Mesendoderm (in vitro differentiated cells): ENCODE measurements at places on chromosomes 4 and X.

DNA sequence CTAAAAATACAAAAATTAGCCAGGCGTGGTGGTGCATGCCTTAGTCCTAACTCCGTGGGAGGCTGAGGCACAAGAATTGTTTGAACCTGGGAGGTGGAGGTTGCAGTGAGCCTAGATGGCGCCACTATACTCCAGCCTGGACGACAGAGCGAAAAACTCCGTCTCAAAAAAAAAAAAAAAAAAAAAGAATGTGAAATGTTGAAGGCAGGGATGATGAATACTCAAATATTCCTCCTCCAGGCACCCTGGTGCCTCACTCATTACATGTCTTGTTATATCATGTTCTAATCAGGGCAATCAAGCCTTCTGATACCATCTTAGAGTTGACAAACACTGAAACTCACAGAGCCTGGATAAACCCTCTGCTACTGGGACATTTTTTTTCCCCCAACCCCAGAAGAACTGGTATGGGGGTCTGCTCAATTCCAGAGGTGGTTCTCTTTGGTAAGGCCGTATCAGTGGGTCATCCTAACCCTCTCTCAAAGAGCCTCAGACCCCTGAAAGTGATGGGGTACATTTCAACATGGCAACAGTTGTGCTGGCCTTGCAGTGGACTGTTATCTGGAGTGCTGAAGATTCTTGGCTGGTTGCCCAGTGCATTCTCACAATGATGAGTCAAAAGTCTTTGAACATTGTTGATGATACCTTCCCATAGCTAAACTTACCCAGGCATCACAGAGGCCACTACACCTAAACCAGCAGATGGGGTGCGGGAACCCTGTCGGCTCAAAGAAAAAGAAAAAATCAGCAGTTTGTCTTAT lies 2.4 kb upstream of the SH3KBP1 start:
- no peak overlapping the region for H3K27ac ChIP-seq
- H3K4me1 ChIP-seq: no peaks in the 10 kb centered on the region
- H3K27me3 ChIP-seq: no peaks in the 10 kb centered on the region
- no peak for DNase-seq
- no peaks in the 10 kb centered on the region for H3K36me3 ChIP-seq
- no peak overlapping the region for H3K4me3 ChIP-seq

DNA sequence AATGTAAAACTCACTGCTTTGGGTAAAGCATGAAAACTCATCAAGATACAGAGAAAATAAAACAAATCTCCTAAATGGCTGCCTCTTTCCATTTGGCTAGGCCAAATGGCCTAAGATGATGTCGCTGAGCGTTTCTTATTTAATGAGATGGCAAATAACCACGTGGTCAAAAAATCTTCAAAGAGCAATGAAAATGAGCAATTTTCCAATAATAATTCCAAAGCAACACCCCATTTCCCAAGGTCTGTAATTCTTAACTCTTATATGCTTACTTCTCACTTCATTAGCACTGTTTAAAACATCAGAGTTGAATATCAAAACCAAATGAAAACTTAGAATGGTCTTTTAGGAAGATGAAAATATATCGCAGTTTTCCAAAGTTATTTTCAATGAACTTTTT lies 222.3 kb upstream of the MID1 start:
- no peak overlapping the region for H3K4me3 ChIP-seq
- H3K27me3 ChIP-seq: no peaks in the 10 kb centered on the region
- H3K36me3 ChIP-seq: no peaks in the 10 kb centered on the region
- no peaks in the 10 kb centered on the region for H3K4me1 ChIP-seq

DNA sequence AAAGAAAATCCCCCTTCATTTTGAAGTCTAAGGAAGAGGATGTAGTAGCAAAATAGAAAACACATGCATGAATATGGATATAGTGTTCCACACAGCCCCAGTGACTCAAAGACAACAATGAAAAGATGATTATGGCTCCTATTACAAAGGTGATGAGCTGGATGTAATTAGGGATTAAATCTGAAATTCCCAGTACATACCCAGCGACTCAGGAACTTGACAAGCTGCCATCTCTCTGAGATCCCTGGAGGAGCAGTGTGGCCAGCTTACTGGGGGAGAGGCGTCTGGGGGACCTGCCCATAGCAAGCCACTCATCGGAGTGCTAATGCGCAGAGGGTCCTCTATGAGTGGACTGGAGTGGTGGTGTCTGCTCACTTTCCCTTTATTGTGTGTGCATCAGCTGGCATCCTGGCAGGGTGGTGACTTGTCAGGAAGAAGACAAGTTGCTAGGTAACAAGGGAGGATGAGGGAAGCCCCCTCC lies 42.7 kb upstream of the MGST2 start:
- no peak overlapping the region for H3K4me3 ChIP-seq
- no peaks in the 10 kb centered on the region for H3K27me3 ChIP-seq
- DNase-seq: no peak
- H3K27ac ChIP-seq: no peak overlapping the region
- H3K4me1 ChIP-seq: peaks cover 3% of the 10 kb centered on the region
- H3K36me3 ChIP-seq: no peaks in the 10 kb centered on the region

- no peaks in the 10 kb centered on the region for H3K27me3 ChIP-seq
- peak overlapping the region; percentile 61 for H3K4me3 ChIP-seq
- no peak overlapping the region for H3K27ac ChIP-seq
- H3K36me3 ChIP-seq: no peaks in the 10 kb centered on the region
Observed at GRCh38 chr4:98929341-98930267, 671 bp upstream of the EIF4E start.

DNA sequence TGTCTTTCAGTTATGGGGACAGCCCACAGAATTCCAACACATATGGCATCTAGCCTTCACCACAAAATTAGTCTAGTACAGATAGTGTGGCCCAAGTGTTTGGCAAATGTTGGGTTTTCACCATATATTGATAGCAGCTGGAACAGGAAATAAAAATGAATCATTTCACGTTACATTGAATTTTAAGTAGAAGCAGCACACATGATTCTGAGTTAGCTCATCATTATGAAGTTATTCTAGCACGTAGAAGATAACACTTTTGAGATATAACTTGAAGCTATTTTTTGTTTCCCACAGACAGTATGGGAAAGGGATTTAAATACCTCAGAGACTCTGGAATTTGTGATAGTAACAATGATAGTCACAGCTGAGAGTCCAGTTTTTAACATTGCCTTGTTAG lies 118.7 kb downstream of the FAT4 start:
- no peaks in the 10 kb centered on the region for H3K4me1 ChIP-seq
- H3K27me3 ChIP-seq: no peaks in the 10 kb centered on the region
- DNase-seq: no peak

GRCh38 chr4:8939840-8940742 lies 68.5 kb upstream of the HMX1 start:
- peak; percentile 19 for DNase-seq
- no peaks in the 10 kb centered on the region for H3K36me3 ChIP-seq
- no peaks in the 10 kb centered on the region for H3K27me3 ChIP-seq
- H3K4me1 ChIP-seq: no peaks in the 10 kb centered on the region
- H3K27ac ChIP-seq: no peak overlapping the region

GRCh38 chrX:118189000-118189399 lies 72.4 kb upstream of the KLHL13 start:
- H3K27ac ChIP-seq: no peak overlapping the region
- no peaks in the 10 kb centered on the region for H3K36me3 ChIP-seq
- no peak overlapping the region for H3K4me3 ChIP-seq
- DNase-seq: no peak
- no peaks in the 10 kb centered on the region for H3K27me3 ChIP-seq

- H3K4me1 ChIP-seq: peaks cover 11% of the 10 kb centered on the region
- H3K27ac ChIP-seq: no peak overlapping the region
- no peak for DNase-seq
- H3K4me3 ChIP-seq: no peak overlapping the region
- no peaks in the 10 kb centered on the region for H3K36me3 ChIP-seq
Observed at GRCh38 chr4:140353786-140354185, 19.7 kb upstream of the SCOC start.

- no peaks in the 10 kb centered on the region for H3K4me1 ChIP-seq
- DNase-seq: no peak
- no peak overlapping the region for H3K27ac ChIP-seq
- no peak overlapping the region for H3K4me3 ChIP-seq
- H3K36me3 ChIP-seq: no peaks in the 10 kb centered on the region
Observed at GRCh38 chrX:134004084-134004483, 18.7 kb upstream of the GPC3 start.

- H3K4me3 ChIP-seq: no peak overlapping the region
- H3K36me3 ChIP-seq: no peaks in the 10 kb centered on the region
- H3K4me1 ChIP-seq: no peaks in the 10 kb centered on the region
- H3K27me3 ChIP-seq: no peaks in the 10 kb centered on the region
Observed at GRCh38 chr4:22456291-22456690, 59.6 kb downstream of the ADGRA3 start.

GRCh38 chrX:44428989-44429627 lies 85.6 kb upstream of the EFHC2 start:
- H3K4me3 ChIP-seq: no peak overlapping the region
- no peaks in the 10 kb centered on the region for H3K27me3 ChIP-seq
- H3K36me3 ChIP-seq: no peaks in the 10 kb centered on the region

DNA sequence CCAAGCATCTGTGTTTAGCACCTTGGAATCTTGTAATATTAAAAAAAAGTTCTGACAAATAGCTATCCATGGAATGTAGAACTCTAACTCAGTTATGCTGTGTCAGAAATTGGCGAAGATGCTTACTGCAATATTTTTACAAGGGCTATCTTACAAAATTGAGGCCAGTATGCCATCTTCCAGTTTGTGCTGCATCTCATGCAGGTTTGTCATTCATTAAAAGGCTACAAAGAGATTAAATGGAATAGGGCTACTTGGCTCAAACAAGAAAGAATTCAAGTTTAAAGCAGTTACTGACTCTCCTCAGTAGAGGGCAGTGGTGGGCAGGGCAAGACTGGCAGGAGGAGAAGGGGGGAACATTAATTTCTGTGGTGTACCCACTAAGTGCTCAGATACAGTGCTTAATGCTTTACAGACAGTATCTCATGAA lies 66.5 kb downstream of the SHROOM4 start:
- no peak overlapping the region for H3K4me3 ChIP-seq
- no peak overlapping the region for H3K27ac ChIP-seq
- peak; percentile 13 for DNase-seq
- H3K36me3 ChIP-seq: no peaks in the 10 kb centered on the region

DNA sequence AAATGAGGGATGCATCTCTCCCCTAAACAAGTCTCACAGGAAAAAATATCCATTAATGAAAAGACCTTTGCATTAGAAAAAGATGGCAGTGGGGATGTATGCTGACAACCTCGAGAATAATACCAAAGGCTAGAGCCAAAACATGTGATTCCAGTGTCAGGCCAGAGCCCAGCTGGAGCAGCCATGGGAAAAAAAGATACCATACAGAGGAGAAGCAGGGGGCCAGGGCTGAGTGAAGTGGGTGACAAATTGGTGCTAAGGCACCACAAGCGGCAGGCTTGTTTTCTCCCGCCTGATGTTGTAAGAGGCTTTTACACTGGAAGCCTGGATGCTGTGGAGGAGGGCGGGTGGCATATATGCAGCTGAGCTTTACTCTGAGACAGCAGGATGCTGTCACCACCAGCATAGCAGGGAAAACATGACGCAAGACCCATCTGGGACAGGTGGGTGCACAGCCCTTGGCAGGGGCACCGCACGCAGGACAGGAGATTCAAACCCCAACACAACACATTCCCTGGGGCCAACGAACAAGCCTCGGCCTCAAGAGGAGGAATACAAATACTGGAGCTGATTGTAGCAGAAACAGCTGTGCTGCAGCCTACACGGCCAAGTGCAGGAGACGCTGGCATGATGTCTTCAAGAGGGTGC lies 91.9 kb downstream of the TSPAN5 start:
- H3K4me3 ChIP-seq: no peak overlapping the region
- peak; percentile 44 for DNase-seq
- H3K4me1 ChIP-seq: no peaks in the 10 kb centered on the region
- no peak overlapping the region for H3K27ac ChIP-seq

- H3K4me3 ChIP-seq: no peak overlapping the region
- no peak overlapping the region for H3K27ac ChIP-seq
- no peak for DNase-seq
- no peaks in the 10 kb centered on the region for H3K36me3 ChIP-seq
Observed at GRCh38 chr4:164770010-164770724, 16.2 kb downstream of the SMIM31 start.

- no peak overlapping the region for H3K27ac ChIP-seq
- DNase-seq: no peak
- H3K27me3 ChIP-seq: no peaks in the 10 kb centered on the region
- H3K4me1 ChIP-seq: peaks cover 8% of the 10 kb centered on the region
Observed at GRCh38 chr4:184803874-184804273, 21.9 kb downstream of the ACSL1 start.

DNA sequence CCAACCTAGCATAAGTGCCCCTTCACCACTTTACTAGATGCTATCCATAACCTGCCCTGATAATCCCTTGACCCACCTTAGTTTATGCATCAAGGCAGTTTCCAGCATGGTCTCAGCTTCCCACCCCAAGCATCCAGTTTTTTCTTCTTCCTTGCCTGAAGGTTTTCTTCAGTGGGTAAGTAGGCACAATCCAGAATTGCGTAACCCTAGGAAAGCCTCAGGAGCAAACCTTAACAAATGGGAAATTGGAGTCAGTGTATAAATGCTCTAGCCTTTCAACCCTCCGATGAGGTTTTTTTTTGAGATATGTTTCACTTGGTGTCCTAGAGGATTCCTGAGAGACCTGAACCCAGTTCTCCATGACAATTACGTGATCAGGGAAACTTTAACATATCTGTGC lies 614.0 kb upstream of the BOD1L1 start:
- H3K4me3 ChIP-seq: no peak overlapping the region
- DNase-seq: no peak
- H3K4me1 ChIP-seq: no peaks in the 10 kb centered on the region

GRCh38 chr4:100189820-100190642 lies at the start of gene DDIT4L:
Gene DDIT4L (minus strand): TSS chr4:100190468. CDS start chr4:100189983, 485 bp downstream.
- H3K4me3 ChIP-seq: peak within 1 kb of the TSS; percentile 45
- peaks cover 2% of the 10 kb centered on the region for H3K4me1 ChIP-seq

DNA sequence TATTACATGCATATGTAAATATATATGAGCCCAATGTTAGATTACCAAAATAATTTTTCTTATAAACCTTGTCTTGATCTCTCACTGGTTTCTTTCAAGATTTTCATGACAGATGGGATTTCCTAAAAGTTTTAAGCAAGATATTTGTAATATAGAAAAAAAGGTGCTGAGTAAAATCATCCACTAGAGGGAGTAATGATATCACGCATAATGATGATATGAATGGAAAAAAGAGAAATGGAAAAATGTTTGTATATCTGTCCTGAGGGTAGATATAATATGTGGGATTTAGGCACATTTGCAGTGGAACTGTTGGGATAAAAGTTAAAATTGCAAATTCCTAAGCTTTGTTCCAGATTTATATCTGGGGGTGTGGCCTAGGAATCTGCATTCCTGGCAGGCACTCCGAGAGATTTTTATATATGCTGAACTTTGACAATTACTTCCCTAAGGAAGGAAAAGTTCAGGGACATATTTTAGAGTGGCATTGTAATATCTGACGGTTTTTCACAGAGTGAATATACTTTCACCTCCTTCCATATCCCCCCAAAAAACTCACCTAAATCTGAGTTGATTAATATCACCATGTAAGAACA lies 60.5 kb downstream of the TMA16 start:
- H3K36me3 ChIP-seq: no peaks in the 10 kb centered on the region
- DNase-seq: no peak
- no peak overlapping the region for H3K4me3 ChIP-seq
- H3K4me1 ChIP-seq: no peaks in the 10 kb centered on the region
- H3K27me3 ChIP-seq: no peaks in the 10 kb centered on the region
